Kasumi-1 (cell line): ENCODE measurements at places on chromosomes 7 and 10.

- DNase-seq, result no peak
These were observed 97.3 kb upstream of the COL1A2 start for GRCh38 chr7:94297397-94297838.

GRCh38 chr10:48944171-48944570 lies 4.5 kb upstream of the LRRC18 start:
- DNase-seq, result no peak

- no peak for DNase-seq
These were observed 5.1 kb downstream of the ALOX5 start for GRCh38 chr10:45378914-45379726.

- no peak for DNase-seq
These were observed 6.3 kb downstream of the NAT16 start for GRCh38 chr7:101173752-101174244.

GRCh38 chr10:93206652-93207051 lies 133.0 kb downstream of the CYP26A1 start:
- no peak for DNase-seq

- DNase-seq, result peak; percentile 67
These were observed 42.5 kb upstream of the LRGUK start for GRCh38 chr7:134084488-134085144.

GRCh38 chr7:27430105-27430504 lies 187.5 kb downstream of the EVX1 start:
- DNase-seq, result no peak

GRCh38 chr7:67407392-67408071 lies 410.9 kb downstream of the TYW1 start:
- no peak for DNase-seq

- no peak for DNase-seq
These were observed 644.1 kb upstream of the SEMA3D start for GRCh38 chr7:85830982-85831381.

GRCh38 chr10:102072673-102073527 lies 7.8 kb downstream of the HPS6 start:
- DNase-seq, result peak; percentile 93

DNA sequence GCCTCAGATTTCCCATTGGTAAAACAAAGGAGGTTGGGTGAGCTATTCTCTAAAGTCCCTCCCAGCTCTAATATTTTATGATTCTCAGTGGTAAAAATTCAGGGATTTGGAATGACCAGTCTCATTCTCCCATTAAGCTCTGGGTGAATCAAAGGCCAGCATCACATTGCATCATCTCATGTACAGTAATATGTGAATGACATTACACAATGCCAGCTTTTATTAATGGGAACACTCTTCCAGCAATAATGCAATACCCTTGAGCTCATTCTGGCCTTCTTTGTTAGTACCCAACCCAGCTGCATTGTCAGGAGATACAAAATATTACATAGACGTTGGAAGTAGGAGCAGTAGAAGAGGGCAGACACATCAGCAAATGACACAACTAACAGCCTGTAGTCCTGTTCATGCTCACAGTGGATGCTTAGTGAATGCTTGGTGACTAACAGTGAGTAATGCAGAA lies 100.0 kb upstream of the EGR2 start:
- DNase-seq, result no peak

- DNase-seq, result no peak
These were observed 440.4 kb upstream of the NRP1 start for GRCh38 chr10:33774857-33775256.

DNA sequence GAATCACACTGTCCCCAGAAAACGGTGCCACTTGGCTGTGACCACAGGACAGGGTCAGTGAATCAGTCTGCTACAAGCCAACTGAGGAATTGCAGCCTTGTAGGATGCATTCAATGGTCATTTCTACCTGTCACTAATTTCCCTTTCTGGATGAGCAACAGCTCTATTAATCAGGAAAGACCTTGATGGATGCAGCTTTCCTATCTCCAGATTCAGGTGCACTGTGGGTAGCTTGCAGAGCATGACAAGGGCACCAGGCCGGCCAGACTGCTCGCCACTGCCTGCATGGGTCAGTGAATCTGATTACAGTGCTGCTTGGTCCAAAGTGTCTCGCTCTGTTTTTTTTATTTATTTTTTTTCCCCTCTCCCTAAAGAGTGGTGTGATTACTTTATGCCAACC lies 506.8 kb upstream of the AUTS2 start:
- DNase-seq, result no peak

GRCh38 chr10:110834629-110835301 lies 37.0 kb upstream of the PDCD4 start:
- peak; percentile 99 for DNase-seq

GRCh38 chr10:117175901-117176534 lies 21.3 kb upstream of the KCNK18 start:
- DNase-seq, result peak; percentile 91

- no peak for DNase-seq
These were observed 333.7 kb downstream of the PRPF18 start for GRCh38 chr10:13920465-13920864.

DNA sequence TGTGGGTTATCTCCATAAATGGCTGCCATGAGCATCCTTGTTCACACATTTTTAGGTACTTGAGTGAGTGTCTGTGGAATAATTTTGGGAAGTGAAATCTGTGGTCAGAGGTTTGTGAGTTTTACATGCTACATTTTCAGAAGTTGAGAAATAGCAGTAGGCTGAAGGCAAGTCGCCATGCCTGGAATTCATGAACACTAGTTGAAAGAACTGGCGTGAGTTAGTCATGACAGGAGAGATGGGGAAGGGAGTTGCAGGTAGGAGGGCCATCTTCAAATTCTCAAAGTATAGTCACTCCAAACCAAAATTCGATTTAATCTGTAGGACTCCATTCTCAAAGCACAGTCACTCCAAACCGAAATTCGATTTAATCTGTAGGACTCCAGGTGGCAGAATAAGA lies 89.6 kb downstream of the EGFR start:
- no peak for DNase-seq
